ENCODE measurements at places on chromosomes 2 and 18.

DNA sequence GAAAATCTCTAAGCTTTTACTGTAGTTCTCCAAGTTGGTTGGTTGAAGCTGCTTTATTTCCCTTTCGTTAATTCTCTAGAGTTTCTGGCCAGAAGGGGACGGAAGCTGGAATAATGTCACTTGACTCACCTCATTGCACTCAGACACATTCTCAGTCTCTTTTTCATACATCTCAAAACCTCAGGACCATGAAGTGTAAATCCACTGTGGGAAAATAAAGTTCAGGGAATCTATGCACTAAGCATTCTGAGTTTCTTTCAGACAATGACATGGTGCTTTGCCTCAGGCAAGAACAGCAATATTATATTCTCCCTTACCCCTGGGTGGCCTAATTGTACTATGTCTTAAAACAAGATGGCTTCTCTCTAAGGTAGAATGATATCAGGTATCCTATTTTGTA, 167.8 kb downstream of the PRPF40A start:
- no peak for DNase-seq

- DNase-seq: no peak
These were observed 12.7 kb upstream of the MAP3K2 start for GRCh38 chr2:127400533-127400896.

DNA sequence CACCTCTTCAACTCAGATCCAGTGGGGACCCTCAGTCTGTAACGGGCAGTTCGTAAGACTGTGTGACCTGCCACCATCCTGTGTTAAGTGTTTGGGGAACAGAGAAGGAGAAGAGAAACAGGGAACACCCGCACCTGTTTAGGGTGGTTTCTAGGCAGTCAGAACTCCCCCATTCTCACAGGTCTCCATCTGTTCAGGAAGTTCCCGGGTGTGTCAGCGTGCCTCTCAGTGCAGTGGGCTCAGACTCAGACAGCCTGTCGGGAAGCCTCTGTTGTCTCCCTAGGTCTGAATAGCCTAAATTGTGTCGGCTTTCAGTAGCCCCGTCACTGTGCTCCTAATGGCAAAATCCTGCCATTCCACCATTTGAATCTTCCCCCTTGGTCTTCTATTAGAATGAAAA, 256.6 kb downstream of the LOXHD1 start:
- no peak for DNase-seq

DNA sequence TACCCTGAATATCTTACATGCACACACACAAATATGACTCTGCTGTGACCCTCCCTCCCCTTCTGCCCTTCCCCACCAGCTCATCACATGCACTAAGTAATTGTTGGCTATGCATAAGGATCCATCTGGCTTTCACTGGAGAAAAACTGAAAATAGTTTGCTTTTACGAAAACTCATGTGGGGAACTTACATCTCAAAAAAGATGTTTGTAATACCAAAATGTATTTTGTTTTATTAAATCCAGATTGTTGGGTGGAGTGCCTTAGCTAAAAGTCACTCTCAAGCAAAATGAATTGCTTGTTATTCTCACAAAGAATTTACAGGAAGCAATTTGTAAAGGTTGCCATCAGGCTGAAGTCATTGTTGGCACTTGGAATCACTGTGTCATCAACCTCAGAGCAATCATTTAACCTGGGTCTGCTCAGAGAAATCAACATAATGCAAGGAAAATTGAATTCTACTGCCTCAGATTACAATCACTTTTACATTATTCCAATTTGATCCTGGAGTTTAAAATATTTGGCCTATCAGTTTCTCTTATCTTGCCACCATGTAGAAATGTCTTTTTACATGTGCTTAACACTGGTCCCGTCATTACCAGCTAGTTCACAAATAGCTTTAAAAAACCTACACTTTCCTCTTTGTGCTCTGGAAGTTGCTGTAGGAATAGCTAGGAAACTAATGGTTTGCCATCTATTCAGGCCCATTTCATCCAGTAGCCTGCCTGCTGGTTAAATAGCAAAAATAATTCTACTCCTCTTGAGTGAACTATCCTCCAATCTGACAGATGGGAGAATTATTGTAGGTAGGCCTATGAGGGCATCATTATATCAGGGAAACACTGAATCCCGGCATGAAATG, 90.3 kb upstream of the TMEM17 start:
- no peak for DNase-seq

DNA sequence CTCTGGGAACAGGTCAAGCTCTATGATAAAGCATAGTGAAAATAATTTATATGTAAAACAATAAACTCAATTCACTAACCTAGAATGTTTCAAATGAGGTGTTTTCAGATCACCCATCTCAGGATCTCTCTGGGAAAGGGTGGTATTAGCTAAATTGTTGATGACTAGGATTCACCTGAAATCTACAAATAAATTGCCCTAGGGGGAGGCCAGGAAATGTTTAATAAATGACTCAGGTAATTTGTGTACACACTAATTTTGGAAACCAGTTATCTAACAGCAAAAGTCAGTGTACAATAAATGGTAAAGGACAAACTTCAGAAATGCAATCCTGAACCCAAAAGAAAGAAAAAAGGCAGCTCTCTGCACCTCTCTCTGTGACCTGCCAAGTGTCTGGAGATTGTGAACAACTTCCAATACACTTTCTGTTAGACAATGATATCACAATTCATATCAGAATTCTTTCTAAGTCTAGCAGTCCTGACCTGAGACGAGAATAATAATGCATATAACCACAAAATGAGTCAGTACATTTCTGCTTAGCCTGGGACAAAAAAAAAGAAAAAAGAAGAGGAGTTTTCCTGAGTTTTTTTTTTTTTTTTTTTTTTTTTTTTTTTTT, 760.0 kb downstream of the EPHA4 start:
- DNase-seq: no peak

- no peak for DNase-seq
These were observed 113.9 kb downstream of the INO80D start for GRCh38 chr2:205972113-205972512.

- DNase-seq: no peak
These were observed 56.4 kb downstream of the PUM2 start for GRCh38 chr2:20294231-20294630.

DNA sequence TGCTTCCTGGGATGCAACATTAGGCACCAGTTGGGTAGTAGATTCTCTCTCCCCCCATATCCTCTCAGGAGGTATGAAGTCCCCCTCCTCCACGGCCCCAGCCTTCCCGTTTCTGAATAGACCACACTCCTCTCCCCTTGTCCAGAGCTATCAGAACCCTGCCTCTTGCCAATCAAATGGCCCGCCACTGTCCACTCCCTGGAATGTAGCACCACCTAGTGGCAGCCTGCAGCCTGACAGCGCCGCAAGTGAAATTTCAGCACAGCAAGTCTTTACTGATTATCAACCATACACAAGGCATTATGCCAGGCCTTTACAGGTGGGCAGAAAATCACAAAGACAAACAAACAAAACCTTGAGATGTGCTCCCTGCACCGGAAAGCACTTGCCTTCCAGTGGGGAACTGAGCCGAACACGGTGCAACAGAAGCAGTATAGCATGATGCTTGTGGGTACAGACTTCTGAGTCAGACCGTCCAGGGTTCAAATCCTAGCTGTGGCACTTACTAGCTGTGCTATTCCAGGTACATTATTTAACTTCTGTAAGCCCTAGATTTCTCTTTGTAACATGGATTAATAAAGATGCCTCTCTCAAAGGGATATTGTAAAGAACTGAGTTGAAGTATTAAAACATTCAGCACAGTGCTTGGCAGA, 174.0 kb downstream of the SMAD2 start:
- DNase-seq: peak; percentile 82

DNA sequence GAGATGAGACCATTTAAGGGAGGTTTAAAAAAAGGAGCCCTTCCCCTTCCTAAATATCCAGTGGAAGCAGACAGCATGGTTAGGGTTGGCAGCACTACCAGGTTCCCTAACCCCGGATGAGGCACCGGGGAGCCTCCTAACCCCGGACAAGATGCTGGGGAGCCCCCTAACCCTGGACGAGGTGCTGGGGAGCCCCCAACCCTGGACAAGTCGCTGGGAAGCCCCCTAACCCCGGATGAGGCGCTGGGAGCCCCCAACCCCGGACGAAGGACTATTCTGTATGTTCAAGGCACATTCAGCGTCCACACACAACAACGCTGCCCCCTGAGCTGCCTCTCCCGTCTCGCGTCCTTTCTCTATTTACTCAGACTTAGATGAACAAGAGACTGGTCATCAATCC, 51.9 kb downstream of the ANKMY1 start:
- no peak for DNase-seq

GRCh38 chr2:11482473-11483035, 16.6 kb upstream of the E2F6 start:
- no peak for DNase-seq

- no peak for DNase-seq
These were observed 57.1 kb upstream of the PKDCC start for GRCh38 chr2:41990688-41991087.

DNA sequence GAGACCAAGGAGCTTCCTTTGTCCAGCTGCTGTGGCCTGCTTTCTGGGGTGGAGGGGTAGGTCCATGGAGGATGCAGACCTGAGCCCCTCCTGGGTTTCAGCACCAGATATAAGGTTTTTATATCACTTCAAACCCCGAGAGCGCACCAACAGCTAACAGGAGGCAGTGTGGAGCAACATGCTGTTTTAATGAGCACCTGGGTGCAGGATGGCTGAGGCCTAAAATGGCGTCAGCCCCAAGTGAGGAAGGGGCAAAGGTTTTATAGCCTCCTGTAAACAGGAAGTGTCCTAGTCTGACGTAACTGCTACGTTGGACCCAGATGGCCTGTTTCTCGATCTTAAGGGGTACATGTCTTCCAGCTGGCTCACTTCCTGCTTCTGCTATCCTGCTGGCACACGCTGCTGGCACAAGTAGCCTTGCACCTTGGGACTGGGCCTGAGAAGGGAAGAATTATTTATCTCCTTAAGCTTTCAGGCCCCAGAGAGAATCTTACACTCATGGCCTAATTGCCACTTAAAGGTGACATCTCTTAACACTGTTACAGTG, 11.4 kb upstream of the REG1B start:
- no peak for DNase-seq

DNA sequence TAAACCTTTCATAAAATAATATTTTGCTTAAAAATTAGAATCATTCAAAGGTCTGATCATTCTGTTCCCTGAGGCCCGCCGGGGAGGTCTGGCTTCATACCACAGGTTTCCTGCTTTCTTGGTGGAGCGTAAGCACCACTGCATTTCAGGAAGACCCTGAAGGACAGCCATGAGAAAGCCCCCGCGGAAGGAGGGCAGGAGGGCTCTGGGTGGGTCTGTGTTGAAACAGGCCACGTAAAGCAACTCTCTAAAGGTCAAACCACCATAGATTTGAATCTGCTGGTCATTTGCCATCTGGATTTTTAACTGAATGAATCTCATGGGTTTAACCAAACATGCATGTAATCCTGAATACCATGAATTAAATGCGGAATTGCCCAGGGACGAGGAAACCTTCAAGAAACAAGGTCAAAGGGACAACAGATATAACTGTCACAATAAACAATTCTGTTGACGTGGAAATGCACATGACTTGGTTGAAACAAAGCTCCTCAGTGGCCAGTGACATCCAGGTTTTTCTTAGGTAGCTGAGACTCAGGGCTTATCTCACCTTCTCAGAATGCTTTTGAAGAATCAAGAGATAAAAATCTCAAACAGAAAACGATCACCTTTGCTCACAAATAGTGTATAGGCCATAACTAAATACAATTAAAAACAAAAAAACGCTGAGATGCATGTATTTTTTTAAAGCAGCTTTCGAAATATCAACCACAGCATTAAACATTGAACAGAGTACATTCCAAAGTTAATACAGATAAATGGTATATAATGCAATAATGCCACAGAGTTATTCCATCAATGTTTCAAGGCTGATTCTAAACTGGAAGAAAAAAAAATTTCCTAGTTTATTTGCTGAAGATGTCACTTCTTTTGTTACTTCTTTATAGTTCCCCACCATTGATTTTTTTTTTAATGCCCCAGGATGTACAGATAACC, 193.2 kb downstream of the BCL2 start:
- no peak for DNase-seq

DNA sequence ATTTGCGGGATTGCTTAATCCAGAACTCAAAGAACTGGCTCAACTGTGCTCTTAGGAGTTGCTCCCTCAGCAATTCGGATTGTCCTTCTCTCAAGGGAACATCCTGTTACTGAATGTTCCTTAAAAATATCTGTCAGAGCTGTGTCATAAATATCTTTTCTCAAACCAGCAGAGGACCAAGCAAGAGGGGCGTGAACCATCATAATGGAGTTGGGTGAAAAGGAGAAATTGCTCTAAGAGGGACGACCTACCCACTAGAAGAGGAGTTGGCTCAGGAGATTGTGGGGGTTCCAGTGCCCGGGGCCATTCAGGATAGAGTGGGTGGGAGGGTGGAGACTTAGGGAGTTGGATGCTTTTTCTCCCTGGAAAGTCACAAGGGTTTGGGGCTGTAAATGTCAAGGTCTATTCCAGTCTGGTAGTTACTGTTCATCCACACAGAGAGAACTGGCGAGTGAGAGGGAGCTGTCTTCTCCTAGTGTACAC, 59.5 kb downstream of the MERTK start:
- DNase-seq: no peak

DNA sequence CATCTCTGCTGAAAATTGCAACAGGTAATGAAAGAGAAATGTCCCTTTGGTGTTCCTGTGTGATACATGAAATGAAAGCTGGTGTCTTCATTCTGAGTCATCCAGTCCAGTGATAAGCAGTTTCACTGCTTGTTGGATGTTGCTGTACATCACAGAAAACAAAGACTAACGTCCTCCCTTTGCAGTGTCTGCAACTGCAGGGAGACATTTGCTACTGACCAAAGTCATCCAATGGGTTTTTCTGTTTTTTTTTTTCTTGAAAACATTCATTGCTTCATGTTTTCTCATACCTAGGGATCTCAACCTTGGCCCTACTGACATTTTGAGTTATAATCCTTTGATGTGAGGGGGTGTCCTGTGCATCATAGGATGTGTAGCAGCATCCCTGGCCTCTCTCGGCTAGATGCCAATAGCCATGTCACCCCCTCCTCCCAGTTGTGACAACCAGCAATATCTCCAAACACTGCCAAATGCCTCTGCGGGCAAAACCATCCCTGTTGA, 63.6 kb upstream of the FZD5 start:
- DNase-seq: no peak

- DNase-seq: no peak
These were observed 121.5 kb upstream of the SIX2 start for GRCh38 chr2:45130736-45131135.

DNA sequence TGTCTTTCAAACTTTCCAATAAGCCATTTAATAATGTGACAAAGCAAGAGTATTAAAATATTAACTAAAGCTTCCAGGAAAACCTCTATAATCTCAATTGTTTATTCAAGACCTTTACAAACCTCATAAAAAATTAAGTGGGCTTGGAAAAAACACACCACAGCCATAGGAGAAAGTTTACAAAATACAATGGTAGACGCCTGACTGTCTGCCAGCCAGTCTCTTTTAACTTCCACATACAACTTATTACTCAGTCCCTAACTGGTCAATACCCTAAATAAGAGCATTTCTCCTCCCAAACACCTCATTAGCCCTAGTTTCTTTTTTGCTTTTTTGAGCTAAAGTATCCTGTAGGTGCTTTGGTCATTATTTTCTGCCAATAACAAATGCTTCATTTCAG, 247.4 kb upstream of the CYP26B1 start:
- no peak for DNase-seq

- no peak for DNase-seq
These were observed 7.6 kb downstream of the ESPNL start for GRCh38 chr2:238107525-238108422.

- DNase-seq: no peak
These were observed 37.1 kb downstream of the BOK start for GRCh38 chr2:241595600-241596140.
